Fibroblast of skin of right biceps (primary cell): ENCODE measurements at places on chromosomes 7 and 10.
A peak's percentile ranks its signal among the peaks of the same experiment; 100 is the strongest.

DNA sequence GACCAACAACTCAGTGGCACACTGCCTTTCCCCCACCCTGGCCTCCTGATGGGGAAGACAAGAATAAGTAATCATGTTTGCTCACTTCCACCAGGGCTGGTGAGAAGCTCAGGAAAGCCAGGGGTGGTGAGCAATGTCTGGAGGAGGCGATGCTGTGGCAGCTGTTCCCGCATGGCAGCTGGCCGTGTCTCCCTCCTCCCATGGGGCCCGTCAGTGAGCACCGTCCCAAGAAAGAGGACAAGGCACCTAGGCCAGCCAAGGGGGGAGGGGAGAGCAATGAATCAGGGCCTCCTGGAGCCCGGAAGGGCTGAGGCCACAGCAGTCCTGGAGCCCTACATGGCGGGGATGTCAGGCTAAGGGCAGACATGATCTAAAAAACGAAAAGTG is 69.2 kb upstream of the INSIG1 start:
- peak; percentile 59 for DNase-seq

DNA sequence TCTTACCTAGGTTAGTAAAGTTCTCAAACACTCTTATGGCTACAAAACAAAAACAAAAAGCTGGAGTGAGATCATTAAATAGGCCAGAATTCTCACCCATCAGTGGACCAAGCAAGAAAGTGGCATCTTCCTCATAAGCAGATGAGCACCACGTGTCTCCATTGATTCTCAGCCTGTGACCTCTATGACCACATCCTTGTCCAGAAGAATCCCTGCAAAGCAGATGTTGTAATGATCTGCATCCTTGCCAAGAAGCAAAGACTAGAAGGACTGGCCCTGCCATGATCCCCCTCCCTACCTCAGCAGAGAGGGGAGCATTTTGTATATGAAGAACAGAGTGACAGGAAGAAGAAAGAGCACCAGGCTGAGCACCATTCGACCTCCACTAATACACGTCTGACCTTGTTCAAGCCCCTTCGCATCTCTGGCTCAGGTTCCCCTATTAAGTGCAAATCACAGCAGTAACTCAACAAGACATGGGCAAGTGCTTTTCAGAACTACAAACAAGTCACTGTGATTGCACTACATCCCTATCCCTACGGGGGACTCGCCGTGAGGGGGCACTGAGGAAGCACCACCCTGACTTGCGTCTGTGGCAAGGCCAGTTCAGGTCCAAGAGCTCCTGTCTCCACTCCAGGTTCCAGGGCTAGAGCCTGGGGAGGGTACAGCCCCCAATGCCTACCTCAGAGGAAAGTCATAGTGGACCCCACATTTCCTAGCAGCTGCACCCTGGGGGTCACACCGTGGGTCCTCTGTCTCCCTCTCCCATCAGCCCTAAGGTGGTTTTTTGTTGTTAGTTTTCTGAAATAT is 22.2 kb upstream of the RASSF4 start:
- no peak for DNase-seq

GRCh38 chr10:111203615-111204014 is 126.8 kb downstream of the ADRA2A start:
- no peak for DNase-seq

DNA sequence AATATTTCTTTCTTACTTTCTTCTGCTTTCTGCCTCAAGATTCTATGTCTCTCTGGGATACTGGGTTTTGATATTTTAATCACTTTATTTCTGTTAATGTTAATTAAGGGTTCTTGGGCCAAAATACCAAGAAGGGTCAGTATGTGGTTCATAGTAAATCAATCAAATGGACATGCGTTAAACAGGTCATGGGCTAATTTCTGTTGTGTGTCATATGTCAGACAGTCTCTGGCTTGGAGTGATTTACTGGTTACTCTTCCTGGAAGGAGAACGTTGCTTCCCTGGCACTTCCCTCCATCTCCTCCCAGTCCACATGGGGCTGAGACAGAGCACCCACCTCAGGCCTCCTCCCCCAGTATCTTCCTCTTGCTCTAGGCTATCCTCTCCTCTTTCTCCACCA is 489.1 kb downstream of the SUGCT start:
- DNase-seq, result no peak

GRCh38 chr7:96562966-96563365 is 146.7 kb downstream of the SEM1 start:
- no peak for DNase-seq

DNA sequence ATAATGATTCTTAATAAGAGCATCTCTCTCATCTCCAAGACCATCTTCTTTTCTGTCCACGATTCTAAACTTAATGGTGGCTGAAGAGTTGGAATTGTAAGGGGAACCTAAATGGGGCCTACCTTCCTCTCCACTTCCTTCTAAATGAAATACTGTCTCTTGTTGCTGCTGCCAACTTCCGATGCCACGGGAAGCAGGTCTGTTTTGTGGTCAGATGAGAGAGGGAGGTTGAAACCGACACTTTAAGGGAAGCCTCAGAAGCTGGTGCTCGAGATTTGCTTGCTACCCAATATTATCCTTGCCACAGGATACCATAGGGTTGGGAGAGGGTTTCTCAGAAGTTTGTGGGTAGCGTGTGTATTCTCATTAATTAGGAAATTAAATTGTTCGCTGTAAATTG is 464.1 kb downstream of the SUGCT start:
- no peak for DNase-seq

- DNase-seq, result peak; percentile 79
Observed at GRCh38 chr7:129295015-129295423, 70.2 kb downstream of the AHCYL2 start.

GRCh38 chr10:129727495-129727894 is 236.6 kb downstream of the EBF3 start:
- no peak for DNase-seq

- DNase-seq, result no peak
Observed at GRCh38 chr7:141145630-141145982, 71.7 kb downstream of the TMEM178B start.

GRCh38 chr10:44647473-44647872 is 262.6 kb upstream of the CXCL12 start:
- DNase-seq, result no peak

- DNase-seq, result peak; percentile 98
Observed at GRCh38 chr10:77505431-77506334, 131.9 kb downstream of the KCNMA1 start.

DNA sequence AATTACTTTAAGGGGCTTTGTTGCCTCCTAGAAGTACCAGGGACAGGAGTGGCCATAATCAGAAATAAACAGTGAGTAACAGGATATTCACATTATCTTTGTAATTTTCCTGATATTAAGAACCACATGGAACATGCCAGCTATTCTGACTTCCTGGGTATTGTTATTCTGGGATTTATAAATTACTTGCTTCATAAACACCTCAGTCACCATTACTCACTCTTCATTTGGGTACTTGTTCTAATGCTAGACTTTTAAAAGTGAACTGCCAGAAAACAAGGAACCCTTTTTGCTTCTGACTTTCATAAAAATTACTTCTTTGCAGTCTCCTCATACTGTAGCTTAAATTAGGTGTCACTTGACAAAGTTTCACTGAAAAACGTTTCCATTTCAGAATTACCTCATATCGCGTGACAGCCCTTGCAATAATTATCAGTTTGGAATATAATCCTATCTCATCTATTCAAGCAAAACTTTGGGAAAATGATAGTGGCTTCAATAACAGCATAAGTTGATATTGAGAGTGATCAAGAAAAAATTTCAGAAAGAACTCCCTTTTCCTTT is 29.8 kb downstream of the CABCOCO1 start:
- DNase-seq, result no peak

- no peak for DNase-seq
Observed at GRCh38 chr10:71351628-71352319, 32.7 kb downstream of the SLC29A3 start.

GRCh38 chr10:24360282-24361127 is 151.6 kb downstream of the KIAA1217 start:
- DNase-seq, result peak; percentile 75
